Anterior cingulate cortex (tissue), 58 donors: ENCODE measurements at places on chromosomes 12 and 14.

GRCh38 chr14:57999471-57999870 lies 133.6 kb upstream of the SLC35F4 start:
- DNase-seq = no peak

GRCh38 chr14:93868165-93868564 lies 59.0 kb upstream of the FAM181A start:
- no peak for DNase-seq

DNA sequence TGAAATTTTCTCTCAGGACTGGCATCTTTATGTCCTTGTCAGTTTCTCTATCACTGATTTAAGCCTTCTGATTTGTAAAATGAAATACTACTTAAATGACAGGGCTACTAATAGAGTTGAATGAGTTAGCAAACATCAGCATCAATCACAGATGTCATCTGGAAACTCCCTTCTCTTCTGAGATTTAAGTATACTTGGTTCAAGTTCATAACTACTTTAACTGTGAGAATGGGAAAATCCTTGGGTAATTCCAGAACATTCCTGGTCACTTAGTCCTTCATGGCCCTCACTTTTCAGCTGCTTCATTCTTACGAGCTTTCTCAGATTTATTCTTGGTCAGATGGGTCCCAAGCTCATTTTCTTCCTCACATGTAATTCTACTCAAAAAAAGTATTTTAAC lies 1655.3 kb upstream of the FLRT2 start:
- no peak for DNase-seq

GRCh38 chr12:78914859-78915331 lies 50.3 kb downstream of the SYT1 start:
- DNase-seq = no peak

DNA sequence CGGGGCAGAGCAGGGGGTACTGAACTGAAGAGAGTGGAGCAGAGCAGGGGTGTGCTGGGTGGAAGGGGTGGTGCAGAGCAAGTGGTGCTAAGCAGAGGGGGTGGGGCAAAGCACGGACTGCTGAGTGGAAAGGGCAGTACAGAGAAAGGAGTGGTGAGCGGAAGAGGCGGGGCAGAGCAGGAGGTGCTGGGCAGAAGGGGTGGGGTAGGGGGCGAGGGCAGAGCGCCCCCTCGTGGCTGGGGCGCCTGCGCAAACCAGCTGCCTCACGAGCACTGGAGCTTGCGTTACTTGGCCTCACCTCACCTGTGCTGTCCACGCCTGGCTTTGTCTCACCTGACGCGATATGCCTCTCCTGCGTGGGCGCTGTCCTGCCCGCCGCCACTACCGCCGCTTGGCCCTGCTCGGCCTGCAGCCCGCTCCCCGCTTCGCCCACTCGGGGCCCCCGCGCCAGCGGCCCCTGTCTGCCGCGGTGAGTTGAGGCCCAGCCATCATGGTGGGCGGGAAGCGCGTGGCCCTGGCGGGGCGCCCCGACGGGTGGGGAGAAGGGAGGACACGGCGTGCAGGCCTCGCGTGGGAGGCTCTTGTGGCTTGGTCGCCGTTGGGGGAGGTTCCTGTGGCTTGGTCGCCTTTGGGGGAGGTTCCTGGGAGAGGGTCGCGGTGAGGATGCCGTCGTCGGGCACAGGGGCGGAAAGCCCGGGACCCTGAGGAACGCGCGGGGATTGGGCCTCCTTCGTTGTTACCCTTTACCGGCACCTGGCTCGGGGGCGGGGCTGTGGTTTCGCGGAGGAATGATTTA lies at the start of gene COX8C:
TSS of gene COX8C (plus strand) at position 257 of the 796 bp plus-strand sequence. CDS start at position 344, 87 bp downstream.
- no peak for DNase-seq

DNA sequence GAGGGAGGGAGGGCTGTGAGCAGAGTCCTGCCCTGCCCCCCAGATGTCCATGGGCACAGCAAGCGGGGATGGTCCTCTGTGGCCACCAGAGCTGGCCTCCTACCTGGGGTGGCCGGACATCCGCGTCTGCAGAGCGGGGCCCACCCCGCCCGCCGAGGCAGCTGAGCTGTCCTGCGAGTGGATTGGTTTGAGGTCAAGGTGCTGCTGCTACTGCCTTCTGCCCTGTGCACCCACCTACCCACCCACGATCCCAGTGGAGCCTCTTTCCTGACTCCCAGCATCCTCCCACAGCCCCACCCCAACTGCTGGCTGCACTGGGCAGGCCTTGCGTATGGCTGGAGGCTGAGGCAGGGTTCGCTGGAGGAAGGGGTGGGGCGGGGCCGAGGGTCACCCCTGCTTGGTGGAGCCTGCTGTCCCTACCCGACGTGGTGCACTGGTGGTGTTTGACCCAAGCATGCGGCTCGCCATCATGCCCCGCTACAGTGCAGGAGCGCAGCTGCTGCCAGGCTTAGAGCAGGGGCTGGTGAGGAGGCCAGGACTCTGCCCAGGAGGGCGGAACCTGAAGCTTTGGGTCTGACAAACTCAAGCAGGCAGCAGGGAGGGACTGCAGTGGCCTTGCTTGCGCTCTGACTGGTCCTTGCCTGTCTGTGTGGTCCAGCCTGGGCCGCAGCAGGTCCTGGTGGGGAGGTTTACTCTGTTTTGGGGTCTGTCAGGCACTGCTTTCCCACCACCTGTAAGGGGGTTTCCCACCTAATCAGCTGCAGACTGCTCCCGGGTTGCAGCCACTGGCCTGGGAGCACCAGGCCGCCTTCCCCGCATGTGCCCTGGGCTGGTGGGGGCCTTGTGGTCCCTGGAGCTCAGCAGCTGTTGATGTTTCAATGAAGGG lies 23.7 kb downstream of the CEP170B start:
- DNase-seq = no peak

GRCh38 chr12:43832463-43833168 lies 3.3 kb upstream of the TMEM117 start:
- no peak for DNase-seq

DNA sequence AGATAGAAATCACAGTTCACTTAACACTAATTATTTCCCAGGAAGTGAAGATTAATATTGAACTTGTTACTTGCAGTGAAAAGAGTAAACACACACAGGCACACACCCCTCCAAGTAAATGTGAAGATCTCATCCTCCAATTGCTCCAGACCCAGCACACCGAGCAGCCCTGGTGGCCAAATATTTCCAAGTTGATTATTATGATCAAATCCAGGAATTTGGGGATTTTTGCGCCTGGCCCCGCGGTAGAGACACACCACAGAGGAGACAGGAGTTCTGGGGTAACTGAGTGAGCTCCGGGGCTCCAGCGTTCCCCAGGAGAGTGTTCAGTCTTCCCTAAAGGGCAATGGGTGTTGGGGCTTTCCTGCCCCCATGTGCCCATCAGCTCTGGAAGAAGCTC lies 431.5 kb downstream of the BCL11B start:
- no peak for DNase-seq
